ENCODE measurements at places on chromosomes 6 and 20.

- peak; percentile 41 for DNase-seq
Measured at GRCh38 chr20:56247954-56248782, at the start of gene MC3R. MC3R (plus strand) TSS chr20:56248732; CDS start chr20:56248844, 112 bp downstream.

DNA sequence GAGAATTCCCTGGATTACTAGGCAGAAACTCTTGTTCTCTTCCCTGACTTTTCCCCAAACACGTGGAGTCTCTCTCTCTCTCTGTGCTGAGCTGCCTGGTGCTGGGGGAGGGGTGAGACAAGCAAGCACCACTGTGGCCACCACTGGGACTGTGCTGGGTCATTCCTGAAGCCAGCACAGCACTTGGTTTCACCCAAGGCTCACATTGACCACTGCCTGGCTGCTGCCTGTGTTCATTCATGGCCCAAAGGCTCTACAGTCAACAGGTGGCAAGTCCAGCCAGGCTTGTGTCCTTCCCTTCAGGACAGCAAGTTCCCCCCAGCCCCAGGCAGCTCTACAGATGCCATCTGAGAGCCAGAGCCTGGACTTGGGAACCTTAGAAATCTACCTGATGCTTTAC is 92.2 kb downstream of the CTNNBL1 start:
- no peak for DNase-seq

- DNase-seq: no peak
Measured at GRCh38 chr6:137767465-137767864, 99.6 kb upstream of the TNFAIP3 start.

GRCh38 chr6:137017081-137017480 is 27.7 kb downstream of the IL20RA start:
- no peak for DNase-seq

- no peak for DNase-seq
Measured at GRCh38 chr6:72835749-72836148, 213.9 kb downstream of the KCNQ5 start.

DNA sequence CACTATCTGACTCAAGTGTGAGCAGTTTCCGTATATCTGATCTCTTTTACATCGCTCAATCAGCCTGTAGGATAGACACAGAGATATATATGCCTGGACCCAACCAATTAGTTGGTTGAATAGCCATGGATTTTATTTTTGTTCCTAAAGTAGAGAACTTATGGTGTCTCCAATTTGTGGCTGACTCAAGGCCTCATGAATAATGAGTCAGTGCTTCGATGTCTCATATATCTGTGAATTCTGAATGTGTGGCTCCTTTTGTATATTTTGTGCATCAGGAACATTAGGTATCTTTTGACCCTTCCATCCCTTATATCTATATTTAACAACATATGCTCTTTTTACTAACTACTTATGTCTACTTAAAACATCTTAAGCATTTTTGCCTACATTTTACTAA is 64.5 kb downstream of the OR2B2 start:
- DNase-seq: no peak

DNA sequence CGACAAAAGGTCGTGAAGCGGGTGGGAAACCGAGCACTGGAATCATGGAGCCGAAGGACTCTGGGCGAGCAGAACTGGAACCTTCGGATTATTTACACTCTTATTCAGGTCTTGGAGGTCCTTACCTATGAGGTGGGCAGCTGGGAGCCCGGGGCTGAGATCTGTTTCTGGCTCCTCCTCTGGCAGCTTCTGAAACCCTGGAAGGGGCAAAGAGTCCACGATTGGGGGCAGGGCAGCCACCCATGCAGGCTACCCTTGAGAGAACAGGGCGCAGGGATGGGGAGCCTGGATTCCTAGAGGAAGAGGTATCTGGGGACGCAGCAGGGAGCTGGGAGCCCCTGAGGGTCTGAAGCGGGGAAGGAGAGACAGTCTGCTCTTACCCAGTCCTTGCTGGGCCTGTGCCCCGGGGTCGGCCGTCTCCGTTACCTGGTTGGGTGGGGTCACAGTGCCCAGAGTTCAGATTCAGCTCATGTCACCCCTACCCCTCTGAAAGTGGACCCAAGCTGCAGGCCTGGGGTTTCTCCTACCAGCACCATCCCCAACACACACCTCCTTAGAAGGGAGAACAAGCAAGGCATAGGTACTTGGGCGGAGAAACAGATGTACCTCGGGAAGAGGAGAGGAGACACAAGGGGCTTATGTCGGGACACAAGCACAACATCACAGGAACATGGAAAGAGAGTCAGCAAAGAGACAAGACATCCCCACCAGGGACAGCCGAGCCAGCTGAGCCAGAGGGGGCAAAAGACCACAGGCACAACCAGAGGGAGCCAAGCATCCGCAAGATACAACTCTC is 592 bp downstream of the LTB start:
- no peak for DNase-seq
